M059J (cell line): ENCODE measurements at places on chromosomes 7 and 10. TPM values are rescaled to one million over a fixed set of nuclear protein-coding genes. Genes with fewer than 3 reads are reported as not detected.

UMAD1 gene
- 19.9 and 27.4 TPM in 2 replicates for total RNA-seq

C10orf62 gene
- total RNA-seq, result not detected in 2 replicates

NKX1-2 gene
- 0.02 and 0.30 TPM in 2 replicates for total RNA-seq

DNA sequence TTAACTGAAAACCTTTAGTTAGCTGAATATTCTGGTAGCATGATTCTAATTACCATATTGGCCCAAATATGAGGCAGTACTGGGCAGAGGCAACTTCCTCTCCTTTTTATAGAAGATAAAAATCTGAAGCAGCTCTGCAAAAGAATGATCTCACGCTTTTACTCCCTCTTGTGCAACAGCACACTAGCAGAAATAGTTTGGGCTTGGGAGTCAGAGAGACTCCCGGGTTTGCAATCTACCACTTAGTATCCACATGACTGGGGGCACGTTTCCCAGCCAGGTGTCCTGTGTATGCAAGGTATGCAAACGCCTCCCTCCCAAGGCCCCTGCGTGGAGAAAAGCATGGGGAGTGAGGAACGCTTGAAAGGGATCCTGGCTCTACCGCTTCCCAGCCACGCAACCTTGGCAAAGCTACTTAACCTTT is 47.2 kb upstream of the RHEB start:
- DNase-seq, result no peak

DNA sequence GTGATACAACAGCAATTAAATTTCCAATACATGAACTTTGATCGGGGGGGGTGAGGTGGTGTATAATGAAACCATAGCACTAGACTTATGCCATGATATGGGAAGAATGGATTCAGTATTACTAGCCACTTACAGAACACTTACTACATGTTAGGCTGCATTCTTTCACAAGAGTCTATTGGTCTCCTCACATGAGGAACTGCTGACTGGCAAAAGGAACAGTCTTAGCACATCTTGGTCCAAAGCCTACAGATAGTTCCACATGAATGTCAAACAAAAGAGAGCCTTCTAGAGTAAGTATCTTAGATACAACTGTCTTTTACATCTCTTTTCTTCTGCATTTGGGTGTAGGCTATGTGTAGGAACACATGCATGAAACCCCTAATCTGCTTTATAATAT is 115.9 kb upstream of the DNAJB12 start:
- no peak for DNase-seq

- DNase-seq, result no peak
Measured at GRCh38 chr10:124605001-124605370, 139.2 kb downstream of the FAM53B start.

DNA sequence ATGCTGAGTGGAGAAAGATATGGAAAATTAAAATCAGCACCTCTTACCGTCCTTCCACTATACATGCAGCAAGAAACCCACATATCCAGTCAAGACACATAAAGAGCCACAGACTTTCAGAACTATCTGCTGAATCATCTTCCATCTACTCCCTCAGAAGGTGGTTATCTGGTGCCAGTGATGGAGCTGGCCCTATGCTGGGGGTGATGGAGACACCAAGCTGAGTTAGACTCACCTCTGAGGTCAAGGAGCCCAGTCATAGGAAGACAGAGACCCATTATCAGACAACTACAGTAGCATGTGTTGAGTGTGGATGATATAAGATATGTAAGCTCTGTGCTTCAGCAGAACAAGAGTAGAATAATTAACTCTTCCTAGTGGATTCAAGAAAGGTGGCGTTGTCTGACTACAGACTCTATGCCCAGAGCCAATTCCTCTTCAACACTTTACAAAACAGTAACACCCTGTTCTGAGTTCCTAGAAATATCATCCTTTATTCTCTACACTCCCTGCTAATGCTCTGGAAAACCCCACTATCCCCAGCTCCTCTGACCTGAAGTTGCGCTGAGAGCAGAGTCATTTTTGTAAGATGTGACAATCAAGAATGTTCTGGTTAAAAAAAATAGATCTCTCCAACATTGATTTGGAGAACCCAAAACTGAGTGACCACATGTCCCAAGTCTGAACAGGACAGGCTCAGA is 14.3 kb downstream of the CYP3A5 start:
- no peak for DNase-seq

DNA sequence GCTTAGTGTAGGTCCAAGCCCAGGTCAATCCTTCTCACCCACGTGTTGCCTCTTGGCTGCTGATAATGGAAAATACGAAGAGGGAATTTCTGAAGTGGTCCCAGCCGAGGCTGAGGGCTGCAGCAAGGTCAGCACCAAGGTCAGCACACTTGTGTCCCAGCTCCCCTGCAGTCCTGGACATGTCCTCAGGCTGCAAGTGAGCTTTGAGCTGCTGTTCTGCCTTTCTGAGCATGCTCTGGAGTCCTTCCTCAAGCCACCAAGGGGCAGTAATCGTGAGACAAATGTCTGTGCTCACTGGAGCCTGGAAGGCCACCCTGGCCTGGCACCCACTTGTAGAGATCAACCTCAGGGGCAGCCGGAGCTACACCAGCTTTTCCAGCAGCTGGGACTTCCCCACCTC is 28.3 kb downstream of the DRGX start:
- no peak for DNase-seq

DNA sequence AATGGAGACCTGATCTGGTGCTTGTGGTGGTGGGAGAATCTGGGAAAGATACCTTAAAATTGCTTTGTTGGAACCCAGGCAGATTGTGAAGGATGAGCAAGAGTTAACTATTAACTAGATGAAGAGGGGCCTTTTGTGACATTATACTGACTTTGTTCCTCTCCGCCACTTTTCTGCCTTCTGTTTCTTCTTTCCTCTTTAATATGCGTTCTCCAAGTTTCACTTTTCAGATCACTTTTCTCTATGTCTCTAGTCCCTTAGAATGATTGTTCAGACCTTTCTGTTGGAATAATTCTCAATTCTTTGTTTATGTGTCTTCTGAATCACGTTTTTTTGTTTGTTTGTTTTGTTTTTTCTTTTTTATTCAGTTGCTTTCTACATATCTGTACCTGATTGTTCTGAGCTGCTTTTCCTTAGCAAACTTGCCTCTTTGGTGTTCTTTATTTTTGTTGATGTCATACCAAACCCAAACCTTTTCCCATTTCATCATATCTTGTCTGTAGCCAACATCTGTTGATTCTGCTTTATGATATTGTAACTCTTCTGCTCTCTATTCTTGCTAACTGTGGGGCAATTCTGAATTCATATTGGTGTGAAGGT is 2.8 kb downstream of the BMPR1A start:
- DNase-seq, result no peak

DNA sequence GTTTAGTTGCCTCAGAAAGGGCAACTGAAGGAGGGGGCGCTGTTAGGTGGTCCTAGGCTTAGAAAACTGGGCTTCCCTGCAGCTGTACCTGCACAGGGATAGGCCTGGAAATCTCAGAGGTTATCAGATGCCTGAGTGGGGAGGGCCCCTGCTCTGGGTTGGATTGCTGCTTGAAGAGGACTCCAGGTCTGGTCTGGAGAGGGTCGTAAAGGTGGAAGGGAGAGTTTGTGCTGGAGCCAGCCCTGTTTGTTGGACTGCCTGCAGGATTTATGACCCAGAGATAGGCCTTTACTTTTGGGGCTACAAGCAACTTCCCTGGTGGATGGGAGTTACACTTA is 765.9 kb downstream of the GRID1 start:
- DNase-seq, result no peak
